ENCODE measurements at places on chromosomes 1 and 21.

DNA sequence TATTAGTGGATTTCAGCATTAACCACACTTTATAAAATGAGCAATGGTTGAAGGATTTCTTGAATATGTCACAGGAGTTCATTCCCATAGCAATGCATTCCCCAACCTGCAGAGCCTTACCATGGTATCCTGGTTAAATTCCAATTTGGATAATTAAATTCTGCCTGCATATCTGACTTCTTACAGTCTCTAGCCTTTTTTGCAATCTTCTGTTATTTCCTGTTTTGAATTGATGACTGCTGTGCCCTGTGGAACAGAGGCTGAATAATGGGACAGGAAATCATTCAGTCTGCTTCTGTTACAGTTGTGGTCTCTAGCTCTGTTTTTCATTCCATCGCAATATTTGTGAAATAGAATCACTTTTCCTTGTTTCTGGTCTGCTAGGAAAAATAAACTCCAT lies 1823.9 kb downstream of the PLA2G4A start:
- DNase-seq: peak; percentile 97

DNA sequence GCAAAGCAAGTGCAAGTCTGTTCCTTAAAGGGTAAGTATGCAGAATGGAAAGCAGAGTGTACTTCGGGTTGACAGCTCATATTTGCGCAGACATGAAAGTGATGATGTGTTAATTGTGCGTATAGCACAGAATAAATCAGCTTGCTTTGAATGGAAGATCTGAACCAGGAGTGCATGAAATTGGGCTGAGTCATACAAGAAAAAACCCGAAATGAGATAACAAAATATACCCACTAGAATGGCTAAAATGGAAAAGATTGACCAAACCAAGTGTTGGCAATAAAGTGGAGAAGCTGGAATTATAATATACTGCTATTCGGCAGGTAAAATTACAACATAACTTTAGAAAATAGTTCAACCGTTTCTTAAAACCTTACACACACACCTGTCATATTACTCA lies 28.5 kb downstream of the CR1L start:
- no peak for DNase-seq

DNA sequence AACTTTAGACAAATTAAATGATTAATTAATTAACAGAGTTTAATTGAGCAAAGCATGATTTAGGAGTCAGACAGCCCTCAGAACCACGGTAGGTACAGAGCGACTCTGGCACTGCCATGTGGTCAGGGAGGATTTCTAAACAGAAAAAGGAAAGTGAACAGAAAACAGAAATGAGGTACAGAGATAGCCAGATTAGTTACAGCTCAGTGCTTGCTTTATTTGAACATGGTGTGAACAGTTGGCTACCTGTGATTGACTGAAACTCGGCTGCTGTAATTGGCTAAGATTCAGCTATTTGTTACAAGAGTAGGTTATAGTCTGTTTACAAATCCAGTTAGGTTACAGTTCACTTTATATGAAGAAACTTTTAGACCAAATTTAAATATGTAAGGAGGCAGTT lies 163.0 kb upstream of the TNR start:
- no peak for DNase-seq

DNA sequence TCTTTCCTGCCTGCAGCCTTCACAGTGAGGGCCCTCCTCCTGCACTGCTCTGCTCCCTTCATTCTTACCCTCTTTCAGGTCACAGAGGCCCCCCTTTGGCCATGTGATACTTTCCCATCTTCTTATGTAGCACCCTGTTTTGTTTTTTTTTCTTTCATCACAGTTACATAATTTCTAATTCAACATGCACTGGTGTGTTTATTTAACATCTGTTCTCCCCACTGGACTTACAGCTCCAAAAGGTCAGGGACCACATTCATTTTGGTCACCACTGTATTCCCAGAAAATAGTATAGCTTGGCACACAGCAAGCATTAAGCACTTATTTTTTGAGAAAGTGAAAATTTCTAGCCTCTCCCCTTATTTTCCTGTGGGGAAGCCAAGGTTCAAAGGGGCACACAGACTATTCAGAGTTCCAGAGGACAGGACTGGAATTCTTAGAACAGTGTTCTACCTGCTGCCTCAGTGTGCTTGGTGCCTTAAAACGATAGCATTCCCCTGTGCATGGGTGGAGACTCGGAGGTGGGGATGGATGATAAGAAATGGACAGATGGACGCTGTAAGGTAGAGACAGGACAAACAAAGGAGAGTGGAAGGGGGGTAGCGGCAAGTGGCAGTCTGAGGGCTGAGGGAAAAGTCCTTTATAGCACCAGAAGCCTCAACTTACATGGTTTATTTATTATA lies 5.3 kb downstream of the DENND2D start:
- no peak for DNase-seq

- no peak for DNase-seq
These were observed 24.6 kb downstream of the ANGPTL1 start for GRCh38 chr1:178846306-178846705.

GRCh38 chr1:113456967-113457366 lies 66.7 kb downstream of the MAGI3 start:
- peak; percentile 97 for DNase-seq

- no peak for DNase-seq
These were observed 84.4 kb downstream of the UBE4B start for GRCh38 chr1:10117132-10117531.

DNA sequence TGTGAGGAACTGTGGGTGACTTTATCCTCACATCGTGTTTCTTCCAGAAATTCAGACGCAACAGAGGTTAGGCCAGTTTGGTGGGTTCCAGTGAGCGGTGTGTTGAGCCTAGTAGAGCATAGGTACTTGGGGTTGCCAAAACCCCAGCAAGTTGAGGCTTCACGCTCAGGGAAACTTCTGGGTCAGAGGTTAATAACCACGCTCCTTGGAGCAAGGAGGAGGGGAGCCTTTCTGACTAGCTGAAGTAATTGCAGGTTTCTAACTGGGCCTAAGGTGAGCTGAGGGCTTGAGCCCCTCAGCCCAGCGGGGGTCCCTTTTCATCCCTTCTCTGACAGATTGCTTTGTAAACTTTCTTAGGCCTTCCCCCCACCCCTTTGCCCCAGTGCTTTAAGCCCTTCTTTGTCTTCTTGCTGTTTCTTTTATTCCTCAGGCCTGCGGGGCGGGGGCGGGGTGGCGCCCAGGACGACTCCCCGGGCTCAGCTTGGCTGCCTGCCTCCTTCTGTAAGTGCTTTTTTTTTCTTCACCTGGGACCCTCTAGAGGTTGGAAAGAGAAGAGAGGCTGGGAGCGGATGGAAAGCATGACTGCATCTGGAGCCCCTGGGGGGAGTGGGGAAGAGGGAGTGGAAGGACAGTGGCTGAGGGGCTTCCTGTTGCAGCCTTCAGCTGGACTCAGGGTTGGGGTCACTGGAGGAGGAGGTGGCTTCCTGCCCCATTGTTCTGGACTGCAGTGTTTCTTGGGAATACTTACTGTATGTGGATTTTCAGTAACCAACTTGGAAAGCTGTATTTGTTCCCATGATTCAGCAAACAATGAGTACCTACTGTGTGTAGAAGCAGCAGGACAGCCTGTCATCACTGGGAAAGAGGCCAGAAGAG lies 1.3 kb upstream of the ZNF436 start:
- no peak for DNase-seq
